ENCODE measurements at places on chromosomes 1 and 21.

DNA sequence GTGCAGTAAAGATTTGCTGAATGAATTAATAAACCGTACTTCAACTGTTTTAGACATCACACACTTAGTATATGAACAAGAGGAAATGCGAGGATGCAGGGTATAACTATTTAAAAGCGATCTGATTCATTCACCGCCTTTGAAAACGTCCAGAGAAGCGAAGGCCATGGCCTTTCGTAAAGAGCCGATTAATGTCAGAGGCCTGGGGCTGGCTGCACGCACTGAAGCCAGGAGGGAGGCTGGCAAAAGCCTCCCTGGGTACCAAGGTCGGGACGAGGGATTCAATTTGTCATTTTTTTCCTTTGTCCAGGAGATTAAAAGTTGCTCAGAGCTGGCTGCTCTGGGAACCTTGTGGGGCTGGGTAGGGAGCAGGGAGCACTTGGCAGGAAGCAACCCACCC lies 307.4 kb downstream of the NPHP4 start:
- no peak for DNase-seq

DNA sequence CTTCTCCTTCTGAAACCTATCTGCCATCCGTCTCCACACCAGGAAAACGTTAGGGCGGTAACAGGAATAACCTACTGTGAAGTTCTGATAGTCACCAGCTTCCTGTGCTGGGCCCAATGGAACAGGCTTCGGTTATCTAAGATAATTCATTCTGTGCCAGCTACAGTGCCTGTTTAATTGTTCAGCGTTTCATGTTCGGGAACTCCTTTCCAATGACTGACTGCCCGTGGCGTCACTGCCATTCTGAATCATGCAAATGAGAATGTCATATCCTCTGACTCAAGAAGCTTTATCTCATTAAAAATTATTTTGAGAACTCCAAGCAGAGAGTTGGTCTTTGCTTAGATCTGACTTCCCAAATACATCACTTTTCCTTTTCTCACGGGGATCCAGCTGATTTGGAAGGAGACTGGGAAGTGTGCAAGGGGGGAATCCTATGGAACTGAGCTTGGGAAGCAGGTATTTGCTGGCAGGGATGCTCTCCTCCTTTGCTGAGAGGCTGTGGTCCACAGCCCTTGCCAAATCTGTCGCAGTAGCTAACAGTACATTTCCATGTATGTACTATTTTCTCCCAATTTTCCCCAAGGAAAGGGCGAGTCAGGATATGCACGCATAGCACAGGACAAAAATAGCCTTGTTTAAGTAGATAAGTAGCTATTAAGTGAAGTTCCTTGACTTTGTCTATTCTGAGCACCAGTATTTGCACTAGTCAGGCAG lies 358.7 kb downstream of the LTN1 start:
- DNase-seq = no peak

DNA sequence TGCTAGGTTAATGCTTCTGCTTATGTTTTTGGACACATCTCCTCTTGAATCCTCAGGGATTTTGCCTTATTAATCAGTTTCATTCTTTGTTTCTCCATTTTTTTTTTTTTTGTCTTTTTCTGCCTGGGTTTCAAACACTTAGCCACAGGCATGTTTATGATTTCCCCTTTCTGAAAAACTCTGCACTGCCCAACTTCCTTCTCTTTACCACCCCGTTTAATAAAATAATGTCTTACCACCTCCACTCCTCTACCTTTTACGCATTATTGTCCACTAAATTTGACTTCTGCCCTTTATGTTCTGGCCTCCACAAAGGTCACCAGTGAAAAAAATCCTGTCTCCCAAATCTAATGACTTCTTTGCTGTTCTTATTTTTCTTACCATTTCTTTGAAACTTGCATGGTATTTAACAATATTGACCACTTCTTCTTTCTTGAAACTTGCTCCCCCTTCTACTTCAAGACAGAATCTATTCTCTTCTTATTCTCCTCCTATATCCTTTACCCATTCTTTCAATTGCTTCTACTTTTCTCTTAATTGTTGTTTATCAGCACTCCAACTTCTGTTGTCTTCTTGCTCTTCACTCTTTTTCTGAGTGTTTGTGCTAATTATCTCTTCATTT lies 150.3 kb downstream of the TNFSF18 start:
- no peak for DNase-seq

- no peak for DNase-seq
Observed at GRCh38 chr1:147619741-147620140, 50.6 kb downstream of the ACP6 start.

DNA sequence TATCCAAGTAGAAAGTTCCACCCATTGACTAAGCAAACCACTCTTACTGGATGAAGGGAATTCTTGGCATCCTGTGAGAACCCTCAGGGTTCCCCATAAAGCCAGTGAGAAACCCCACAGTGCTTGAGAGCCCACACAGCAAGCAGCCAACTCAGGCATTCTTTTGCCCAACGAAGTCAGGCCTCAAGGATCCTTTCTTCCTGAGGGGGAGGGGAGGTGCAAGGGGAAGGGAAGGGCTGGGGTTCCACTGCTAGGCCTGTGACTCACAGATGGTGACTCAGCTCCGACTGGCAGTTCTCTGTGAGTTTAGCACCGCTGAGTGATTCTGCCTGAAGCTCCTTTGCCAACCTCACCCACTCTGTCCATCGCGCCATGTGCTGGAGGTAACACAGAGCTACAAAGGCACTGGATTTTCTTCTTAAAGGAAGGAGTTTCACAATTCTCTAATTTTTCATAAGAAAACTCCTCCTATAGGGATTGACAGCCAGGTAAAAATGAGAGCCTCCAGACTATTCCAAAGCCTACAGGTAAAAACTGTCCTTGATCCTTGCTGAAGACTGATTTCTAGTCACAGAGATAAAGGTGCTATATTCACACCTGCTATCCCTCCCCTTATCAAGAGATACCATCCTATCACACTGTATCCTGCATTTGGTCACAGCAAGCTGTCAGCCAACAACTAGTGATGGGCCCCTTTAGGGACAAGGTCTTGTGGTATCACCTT lies 4.8 kb downstream of the ENO1 start:
- no peak for DNase-seq
